Stimulated activated naive CD8-positive, alpha-beta T cell treated with anti-CD3 and anti-CD28 coated beads, Interleukin-15, amount 100 ng/mL, for 72 hours (primary cell): ENCODE measurements at places on chromosomes 16 and 17.

GRCh38 chr17:80565343-80566053 lies 20.9 kb downstream of the RPTOR start:
- DNase-seq, result no peak

- DNase-seq, result peak; percentile 68
Observed at GRCh38 chr17:36533935-36534839, 481 bp downstream of the MYO19 start.

DNA sequence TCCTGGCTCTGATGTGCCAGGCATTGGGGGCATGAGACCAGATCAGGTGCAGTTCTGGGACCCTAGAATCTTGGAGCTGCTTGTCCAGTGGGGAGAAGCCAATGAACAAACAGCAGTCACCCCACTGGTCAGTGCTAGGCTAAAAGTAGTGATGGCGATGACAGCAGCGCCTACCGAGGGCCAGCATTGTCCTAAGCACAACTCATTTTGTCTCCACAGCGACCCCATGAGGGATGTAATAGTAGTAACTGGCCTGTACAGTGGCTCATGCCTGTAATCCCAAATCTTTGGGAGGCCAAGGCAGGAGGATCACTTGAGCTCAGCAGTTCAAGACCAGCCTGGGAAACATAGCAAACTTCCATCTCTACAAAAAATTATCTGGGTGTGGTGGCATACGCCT lies 6.2 kb downstream of the SMCR8 start:
- no peak for DNase-seq

DNA sequence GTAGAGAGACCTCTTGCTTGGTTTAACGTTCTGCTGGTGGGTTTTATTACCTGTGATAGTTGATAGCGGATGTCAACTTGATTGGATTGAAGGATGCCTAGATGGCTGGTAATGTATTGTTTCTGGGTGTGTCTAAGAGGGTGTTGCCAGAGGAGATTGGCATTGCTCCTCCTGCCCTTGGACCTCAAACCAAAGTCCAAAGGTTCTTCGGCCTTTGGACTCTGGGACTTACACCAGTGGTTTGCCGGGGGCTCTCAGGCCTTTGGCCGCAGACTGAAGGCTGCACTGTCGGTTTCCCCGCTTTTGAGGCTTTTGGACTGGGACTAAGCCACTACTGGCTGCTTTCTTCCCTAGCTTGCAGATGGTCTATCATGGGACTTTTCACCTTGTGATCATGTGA lies 17.5 kb upstream of the TNRC6C start:
- DNase-seq, result no peak

DNA sequence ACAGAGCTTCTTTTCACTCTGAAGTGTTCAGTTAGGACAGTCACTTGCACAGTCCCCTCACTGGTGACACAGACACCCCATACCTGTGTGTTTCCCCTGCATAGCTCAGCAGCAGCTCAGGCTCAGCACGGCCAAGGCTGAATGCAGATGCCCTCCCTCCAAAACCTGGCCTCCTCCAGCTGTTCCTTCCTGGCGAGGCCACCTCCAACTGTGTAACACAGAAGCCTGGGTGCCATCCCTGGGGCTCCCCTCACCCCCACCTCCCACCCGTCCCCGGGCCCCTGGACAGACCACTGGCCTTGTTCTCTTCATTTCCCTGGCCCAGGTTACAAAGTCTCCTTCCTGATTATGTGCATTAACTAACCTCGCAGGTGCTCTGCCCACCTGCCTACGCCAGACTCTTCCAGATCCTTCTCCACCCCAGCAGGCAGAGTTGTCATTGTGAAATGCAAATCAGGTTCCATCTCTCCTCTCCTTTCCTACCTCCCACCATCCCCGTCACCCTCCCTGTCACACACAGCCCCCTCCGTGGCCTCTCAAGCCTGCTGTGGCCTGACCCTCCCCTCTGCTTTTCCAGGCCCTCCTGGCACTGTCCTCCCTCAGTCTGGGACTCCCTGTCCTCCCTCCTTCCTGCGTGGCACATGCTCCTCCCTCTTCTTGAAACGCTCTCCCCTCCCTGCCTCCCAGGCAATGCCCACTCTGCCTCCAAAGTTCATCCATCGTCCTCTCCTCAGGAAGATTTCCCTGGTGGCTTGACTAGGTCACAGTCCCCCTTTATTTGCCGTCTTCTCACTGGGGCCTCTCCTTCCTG lies 26.4 kb downstream of the MLYCD start:
- no peak for DNase-seq

DNA sequence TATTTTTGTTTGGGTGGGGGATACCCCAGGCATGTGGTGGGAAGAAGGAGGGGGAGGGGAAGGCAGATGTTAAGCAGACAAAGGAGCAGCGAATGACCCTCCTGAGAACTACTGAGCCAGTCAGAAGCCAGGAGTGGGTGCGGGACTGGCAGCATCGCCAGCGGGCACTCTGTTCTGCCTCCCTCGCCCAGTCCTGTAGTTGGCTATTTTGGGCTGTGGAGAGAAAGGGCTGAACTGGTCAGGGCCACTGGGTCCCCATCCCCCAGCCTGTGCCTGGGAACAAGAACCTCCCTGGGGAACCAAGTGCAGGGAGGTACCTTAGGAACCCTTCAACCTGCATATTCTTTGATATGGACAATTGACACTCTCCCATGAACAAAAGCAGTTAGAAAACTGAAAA lies 6.4 kb downstream of the LRRC3C start:
- no peak for DNase-seq

- DNase-seq, result no peak
Observed at GRCh38 chr17:2713881-2714280, 2.3 kb upstream of the CLUH start.

DNA sequence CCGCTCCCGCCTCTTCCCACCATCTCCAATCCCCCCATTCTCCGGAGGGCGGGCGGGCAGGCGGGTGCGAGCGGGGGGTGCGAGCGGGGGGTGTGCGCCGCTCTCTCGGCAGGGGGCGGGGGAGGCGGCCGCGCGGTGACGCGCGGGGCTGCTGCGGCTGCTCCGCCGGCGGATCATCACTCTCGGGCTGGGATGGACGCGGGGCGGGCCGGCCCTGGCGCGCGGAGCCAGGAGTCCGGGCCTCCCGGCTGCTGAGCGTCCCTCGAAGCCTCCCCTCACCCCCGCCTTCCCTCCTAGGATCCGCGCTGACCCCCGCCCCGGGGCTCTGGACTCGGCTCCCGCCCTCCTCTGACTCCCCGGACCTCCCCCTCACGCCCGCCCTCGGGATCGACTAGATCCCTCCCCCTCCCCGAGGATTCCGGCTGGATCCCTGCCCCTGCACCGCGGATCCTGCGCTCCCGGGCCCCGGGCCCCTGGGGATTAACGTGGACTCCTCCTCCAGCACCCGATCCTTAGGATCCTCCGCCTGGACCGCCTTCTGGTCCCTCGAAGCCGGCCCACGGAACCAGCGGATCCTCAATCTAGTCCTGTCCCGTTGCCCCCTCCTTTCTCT lies 946 bp upstream of the TMEM256 start:
- no peak for DNase-seq

DNA sequence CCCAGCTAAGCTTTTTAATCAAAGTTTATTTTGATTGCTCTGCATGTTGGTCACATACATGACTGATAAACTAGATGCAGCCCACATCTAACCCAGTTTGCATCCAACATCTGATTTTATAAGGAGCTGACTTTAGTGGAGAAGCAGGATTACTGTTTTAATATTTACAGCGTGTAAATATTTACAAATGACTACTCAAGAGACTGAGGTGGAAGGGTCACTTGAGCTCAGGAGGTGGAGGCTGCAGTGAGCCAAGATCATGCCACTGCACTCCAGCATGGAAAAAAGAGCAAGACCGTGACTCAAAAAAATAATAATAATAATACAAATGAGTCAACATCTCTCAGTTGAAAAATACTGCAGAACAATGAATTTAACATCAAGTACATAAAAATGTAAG lies 50.8 kb downstream of the PARN start:
- DNase-seq, result no peak

DNA sequence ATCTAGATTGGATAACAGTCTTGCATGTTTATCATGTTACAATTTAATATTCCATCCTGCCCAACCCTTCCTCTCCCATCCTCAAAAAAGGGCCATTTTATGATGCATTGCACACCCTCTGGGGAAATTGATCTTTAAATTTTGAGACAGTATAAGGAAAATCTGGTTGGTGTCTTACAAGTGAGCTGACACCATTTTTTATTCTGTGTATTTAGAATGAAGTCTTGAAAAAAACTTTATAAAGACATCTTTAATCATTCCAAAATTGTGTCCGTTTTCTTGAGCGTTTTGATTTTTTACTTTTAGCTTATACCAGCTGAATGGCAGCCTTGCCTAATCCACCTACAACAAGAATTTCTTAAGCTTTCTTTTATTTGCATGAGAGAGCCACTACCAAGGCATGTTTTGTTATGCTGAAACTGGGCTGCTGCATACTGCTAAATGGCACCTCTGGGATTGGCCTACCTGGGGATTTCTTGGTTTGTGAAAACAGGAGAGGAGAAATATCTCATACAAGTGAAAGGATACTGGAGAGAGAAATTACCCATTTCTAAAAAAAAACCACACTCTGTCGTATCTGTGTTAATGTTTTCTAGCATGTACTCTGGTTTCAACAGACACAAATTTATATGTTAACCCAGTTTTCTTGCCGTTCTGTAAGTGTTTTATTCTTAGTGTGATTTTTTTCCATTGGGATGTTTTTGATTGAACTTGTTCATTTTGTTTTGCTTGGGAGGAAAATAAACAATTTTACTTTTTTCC lies 52.2 kb downstream of the TUBD1 start:
- no peak for DNase-seq

DNA sequence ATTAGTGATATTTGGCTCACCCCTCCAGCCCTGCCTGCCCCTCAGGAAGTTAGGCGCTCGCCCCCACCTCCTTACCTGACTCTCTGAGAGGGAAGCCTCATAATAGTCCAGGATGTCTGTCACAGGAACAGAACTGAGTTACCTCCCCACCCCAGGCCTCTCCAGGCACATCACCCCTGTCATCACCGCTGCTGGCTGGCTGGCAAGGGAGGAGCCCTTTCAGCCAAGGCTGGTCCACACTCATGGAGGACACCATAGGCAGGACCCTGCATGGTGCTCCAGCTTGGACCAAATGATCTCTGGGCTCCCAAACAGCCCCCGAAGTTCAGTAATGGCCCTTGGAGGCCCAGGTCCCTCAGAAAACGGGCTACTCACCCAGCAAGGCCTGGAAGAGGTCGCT lies 1.5 kb downstream of the DLG4 start:
- DNase-seq, result no peak

DNA sequence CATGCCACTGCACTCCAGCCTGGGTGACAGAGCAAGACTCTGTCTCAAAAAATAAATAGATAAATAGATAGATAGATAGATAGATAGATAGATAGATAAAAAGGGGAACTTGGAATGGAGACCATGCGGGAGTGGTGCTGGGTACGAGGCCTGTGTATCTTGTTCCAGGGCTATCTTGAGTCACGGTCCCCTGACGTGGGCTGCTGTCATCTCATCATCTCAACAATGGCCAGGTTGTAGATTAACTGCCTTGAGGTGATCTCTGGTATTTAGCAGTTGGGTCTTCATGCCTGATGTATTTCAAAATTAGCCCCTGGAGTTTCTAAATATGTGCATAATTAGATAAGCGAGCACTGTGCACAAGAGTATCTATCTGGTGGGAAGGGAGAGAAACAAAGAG lies 212.1 kb downstream of the CDRT15L2 start:
- DNase-seq, result no peak

DNA sequence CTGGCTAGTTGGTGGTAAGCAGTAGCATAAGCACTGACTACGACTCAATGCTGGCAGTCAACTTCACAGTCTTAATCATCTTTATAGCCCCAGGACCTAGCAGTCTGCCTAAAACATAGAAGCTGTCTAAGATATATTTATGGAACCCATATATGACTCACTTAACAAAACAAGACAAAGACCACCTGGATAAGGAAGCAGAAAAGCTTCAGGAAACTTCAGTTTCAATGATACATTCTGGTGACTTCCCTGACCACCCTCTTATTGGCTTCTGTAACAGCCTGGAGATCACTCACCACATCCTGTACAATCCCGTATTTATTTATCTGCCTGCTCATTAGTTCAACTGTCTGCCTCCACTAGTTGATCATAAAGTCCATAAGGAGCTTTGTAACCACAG lies 95.5 kb downstream of the PMP22 start:
- no peak for DNase-seq
